ENCODE measurements at places on chromosomes 4 and X.

- DNase-seq = no peak
Measured at GRCh38 chr4:142465526-142465925, 380.6 kb downstream of the INPP4B start.

DNA sequence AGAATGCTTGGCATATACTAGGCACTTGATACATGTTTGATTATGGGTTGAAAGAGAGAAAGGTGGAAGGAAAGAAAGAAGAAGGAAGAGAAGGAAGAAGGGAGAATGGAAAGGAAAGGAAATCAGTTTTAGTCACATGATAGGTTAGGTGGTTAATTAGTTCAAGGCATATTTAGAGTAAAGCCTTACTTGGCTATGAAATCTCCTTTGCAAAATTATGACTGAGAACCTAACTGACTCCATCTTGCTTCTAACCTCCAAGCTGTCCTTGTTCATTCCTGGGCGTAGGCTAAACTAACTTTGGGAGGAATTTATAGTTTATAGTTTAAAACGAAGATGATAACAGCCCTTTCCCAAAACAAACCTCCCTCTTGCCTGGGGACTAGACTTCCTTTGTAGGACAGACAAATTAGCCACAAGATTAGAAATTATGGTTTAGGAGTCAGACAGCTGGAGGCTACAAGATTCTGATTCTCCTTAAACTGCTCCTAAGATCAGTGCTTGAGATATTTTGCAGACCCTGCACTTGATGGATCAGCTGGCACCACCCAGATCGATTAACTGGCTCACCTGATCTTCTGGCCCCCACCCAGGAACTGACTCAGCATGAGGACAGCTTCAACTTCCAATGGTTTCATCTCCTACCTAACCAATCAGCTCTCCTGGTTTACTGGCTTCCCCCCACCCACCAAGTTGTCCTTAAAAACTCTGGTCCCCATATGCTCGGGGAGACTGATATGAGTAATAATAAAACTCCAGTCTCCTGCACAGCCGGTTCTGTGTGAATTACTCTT, 55.0 kb downstream of the TXK start:
- DNase-seq = no peak

GRCh38 chr4:95867919-95868318, 28.0 kb downstream of the PDHA2 start:
- DNase-seq = no peak

DNA sequence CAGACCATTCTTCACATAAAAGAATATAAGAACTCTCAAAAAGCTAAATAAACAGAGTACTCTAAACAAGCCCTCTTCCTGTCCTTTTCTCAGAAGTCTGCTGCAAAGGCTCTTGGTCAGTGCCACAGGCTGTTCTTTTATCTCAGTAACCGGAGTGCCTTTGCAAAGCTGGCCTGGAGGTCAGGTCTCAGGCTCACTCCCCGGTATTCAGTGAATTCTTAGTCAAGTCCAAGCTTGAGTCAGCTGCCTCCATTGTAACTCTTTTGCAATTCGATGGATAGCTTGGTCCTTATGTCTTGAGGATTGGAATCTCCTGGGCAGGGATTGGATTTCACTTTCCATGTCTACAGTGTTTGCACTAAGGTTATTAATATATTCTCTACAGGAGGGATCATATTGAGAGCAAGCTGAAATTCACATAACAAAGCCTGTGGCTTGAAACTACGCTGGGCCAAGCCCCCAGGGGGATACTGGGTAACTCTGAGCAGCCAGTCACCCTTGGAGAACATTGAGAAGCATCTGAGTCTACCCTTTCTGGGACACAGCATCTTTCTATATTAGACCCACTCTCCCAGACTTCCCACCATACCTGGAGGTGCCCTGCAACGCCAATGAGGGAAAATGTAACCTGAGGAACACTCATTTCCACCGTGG, 10.0 kb upstream of the HS6ST2 start:
- DNase-seq = no peak

DNA sequence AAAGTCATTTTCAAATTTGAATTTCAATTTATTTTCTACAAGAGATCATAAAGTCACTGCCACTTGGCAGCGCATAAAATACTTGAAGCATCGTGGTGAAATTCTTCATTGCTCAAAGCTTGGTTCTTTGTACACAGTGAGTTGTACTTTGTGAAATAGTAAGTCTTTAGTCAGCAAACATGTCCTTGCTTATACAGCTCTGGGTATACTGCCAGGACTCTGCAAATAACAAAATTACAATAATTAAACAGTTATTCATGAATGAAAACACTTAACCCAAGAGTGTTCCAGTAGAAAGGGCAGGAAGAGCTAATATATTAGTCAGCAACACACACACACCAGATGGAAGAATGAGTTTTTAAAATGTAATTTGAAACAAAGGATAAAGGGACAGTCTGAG, 1300.9 kb upstream of the DIAPH2 start:
- DNase-seq = no peak

- DNase-seq = no peak
Measured at GRCh38 chr4:65353098-65353497, 317.2 kb downstream of the EPHA5 start.

DNA sequence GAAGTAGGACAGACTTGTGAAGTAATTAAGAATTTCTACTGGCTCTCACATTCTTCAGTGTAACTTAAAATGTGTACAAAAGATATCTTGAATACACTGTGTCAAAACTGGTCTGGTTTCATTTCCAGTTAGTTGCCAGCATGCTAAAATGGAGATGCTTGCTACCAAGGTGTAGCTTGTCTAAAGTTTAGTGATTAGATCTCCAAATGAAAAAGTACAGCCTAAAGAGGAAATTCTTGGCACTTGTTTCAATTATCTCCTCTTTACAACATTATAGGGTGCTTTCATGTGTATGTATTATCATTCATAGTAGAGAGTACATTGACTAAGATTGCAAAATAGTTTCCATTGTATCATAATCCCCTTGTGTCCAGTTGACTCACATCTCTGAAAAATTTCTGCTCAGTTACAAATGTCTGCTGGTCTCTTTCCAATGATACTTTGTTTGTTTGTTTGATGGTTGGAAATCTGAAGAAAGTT, 97.3 kb upstream of the SPRY1 start:
- DNase-seq = no peak

DNA sequence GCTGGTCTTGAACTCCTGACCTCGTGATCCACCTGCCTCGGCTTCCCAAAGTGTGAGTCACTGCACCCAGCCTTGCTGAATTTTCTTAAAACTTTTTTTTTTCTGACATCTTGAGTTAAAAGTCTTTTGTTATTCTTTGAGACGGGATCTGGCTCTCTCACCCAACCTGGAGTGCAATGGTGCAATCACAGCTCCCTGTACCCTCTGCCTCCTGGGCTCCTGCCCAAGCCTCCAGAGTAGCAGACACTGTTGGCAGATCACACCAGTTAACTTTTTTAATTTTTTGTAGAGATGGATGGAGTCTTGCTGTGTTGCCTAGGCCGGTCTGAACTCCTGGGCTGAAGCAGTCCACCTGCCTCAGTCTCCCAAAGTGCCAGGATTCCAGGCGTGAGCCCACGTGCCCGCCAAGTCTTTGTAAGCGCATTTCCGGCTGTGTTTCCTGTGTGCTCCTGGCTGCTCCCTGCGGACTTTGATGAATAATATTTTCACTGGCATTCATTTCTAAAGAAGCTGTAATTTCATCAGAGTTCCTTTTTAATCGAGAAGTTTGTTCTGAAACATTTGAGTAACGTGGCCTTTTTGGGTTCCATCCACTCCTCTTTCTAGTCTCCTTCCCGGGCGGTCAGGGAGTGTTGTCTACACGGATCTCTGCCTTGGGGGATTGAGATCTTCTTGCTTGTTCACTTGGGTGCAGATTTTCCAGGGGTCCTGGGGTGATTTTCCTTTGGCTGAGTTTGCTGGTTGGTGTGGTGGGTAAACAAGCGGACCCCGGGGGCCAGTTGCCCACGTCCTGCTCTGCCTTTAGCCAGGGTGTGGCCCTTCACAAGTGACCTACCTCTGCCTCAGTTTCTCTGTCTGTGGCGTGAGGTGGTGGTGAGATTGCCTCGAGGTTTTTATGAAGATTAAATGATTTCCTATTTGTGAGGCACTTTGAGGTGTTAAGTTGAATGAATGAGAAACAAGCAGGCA, 44.4 kb downstream of the PCGF3 start:
- no peak for DNase-seq

- DNase-seq = no peak
Measured at GRCh38 chr4:24769571-24769970, 25.8 kb upstream of the SOD3 start.

DNA sequence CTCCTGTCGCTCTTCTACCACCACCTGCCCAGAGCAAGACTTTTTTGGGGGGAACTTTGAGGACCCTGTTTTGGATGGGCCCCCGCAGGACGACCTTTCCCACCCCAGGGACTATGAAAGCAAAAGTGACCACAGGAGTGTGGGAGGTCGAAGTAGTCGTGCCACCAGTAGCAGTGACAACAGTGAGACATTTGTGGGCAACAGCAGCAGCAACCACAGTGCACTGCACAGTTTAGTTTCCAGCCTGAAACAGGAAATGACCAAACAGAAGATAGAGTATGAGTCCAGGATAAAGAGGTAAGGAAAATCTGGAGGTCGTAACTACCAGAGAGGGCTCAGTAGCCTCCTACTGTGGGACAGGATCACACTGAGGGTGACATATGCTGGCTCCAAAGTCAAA, 364.5 kb downstream of the MAPK10 start:
- DNase-seq = no peak

- no peak for DNase-seq
Measured at GRCh38 chrX:13452283-13452682, 117.1 kb upstream of the EGFL6 start.

GRCh38 chrX:24494647-24495075, 29.6 kb downstream of the PDK3 start:
- peak; percentile 52 for DNase-seq

- no peak for DNase-seq
Measured at GRCh38 chr4:128371876-128372275, 84.3 kb upstream of the PGRMC2 start.

DNA sequence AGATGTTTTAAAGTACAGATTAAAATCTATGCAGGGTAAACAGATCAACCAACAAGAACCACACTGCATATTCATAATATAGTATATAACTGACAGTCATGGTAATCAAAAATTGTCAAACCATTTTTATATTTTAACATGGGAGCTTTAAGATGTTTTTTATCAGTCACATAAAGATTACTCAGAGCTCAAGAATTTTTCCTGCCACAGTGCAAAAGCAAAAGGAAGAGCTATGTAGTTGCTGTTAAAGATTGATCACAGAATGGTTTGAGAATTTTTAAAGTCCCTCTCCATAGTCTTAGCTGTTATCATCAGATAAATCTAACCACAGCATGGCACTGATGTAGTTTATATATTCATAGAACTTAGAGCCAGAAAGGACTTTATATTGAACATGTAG, 8.5 kb downstream of the RAB9B start:
- DNase-seq = no peak

- no peak for DNase-seq
Measured at GRCh38 chr4:176791591-176792325, 964 bp downstream of the VEGFC start.

DNA sequence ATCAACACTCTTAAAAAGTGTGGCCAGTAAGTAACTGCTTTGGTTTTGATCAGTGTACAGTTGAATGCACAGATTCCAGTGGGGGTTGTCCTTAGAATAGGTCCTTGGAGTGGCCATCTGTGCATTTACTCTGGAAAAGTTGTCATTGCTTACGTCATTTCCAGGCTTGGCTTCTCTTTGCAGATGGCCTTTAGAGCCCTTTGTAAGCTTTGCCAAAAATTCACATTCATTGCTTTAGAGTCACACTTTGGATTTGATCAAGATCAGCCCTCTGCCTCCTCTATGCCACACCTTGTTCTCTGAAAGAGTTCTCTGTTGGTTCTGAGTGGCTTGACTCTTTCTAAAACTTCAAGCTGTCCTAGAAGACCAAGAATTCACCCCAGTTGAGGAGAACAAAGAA, 83.9 kb downstream of the MAMLD1 start:
- no peak for DNase-seq

- DNase-seq = no peak
Measured at GRCh38 chr4:183257808-183258207, 62.3 kb downstream of the CLDN22 start.

GRCh38 chrX:155009994-155010472, 12.5 kb downstream of the F8 start:
- DNase-seq = no peak

DNA sequence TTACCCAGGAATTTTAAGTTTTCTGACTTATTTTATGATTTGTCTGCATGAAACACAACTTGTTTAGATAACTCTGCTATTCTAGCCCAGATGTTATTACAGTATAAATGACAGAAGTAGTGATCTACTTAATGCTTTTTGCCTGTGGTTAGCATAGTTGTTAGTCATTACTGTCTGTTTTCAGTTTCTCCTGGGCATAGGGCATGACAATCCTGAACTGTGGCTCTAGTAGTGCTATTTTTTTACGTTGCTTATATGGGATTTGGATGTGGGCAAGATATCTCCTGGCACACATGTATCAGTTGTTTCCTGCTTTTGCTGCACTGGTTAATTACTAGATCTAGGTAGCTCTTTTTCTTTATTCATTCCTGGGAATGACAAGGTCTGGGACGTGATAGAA, 1005.8 kb downstream of the PCDH18 start:
- peak; percentile 23 for DNase-seq

DNA sequence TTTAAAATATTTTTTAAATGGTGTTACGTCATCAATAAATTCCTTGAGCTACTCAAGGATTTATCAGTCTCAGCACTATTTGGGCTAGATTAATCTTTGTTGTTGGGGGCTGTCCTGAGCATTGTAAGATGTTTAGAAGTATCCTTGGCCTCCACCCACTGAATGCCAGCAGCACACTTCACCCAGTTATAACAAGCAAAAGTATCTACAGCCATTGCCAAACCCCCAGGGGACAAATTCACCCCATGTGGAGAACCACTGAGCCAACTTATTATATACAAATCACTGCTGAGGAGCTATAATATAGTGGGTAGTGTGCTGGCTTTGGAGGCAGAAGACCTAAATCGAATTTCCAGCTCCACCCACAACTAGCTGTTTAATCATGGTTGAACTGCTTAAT, 58.3 kb downstream of the ATP10D start:
- DNase-seq = no peak

- no peak for DNase-seq
Measured at GRCh38 chrX:55056820-55057674, 17.8 kb upstream of the PAGE2B start.

GRCh38 chr4:139337612-139338011, 35.3 kb upstream of the NDUFC1 start:
- no peak for DNase-seq

DNA sequence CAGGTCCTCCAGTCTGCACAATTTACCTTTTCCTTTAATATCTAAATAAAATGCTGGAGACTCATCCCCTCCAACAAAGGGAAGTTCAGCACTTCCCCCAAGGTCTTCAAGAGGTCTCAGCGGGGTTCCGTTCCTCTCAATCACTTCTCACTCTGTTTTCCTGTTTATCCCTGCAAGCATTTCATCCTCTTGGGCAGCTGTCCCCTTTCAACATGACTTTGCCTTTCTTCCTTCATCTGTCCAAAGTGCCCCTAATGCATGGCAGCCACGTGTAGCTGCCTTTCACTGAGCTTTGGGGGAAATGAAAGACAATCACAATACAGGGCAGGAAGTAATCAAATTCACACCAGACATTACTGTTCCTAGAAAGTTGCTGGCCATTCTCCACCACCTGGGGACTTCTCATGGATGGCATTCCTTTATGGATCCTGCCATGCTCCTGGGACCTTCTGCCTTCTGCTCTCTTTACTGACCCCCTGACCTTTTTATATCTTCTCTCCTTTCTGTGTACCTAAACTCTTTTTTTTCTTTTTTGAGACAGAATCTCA, 79.7 kb upstream of the USP9X start:
- DNase-seq = no peak
